Stromal cell of bone marrow (primary cell): ENCODE measurements at places on chromosomes 4 and X.

GRCh38 chr4:186727977-186728519, 4.4 kb upstream of the FAT1 start:
- DNase-seq = no peak

- DNase-seq = no peak
These were observed 34.4 kb upstream of the EFNB1 start for GRCh38 chrX:68794461-68794860.

DNA sequence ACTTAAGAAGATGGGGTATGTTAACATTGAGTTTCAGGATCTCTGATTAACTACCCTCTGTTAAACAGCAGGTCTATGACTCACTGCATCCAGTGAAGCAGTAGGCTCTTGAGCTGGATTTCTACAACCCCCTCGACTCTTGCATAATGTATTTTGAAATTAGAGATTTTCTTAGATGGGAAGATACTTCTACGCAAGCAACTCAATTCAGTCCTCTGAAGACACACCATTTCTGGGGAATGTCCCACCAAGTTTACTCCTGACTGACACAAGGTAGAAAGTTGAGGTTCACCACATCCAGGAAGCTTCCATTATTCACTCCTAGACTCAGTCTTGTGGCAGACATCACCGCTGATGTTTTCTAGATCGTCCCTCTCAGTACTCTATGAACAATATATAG, 12.9 kb downstream of the PALLD start:
- no peak for DNase-seq

- no peak for DNase-seq
These were observed 18.7 kb downstream of the NDNF start for GRCh38 chr4:121053601-121054143.

DNA sequence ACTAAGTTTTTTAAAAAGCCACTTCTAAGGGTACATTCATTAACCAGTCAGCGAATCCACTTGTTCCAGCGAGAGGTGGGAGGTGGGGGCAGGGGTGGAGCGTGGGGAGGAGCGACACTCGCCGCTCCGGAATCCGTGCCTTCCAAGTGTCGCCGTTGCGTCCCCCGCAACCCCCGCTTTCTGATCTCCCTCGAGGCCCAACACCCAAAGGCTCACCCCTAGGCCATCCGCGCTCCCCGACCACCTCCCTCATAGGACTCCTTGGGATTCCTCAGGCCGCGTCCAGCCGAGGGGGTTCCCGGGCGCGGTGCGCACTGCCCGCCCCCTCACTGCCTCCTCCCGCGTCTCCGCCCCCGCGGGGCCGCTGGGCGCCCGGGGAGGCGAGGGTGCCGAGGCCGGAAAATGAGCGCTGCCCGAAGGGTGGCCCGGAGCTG, 108.1 kb upstream of the STOX2 start:
- DNase-seq = no peak

GRCh38 chrX:11205796-11206195, 87.4 kb upstream of the AMELX start:
- DNase-seq = no peak

- DNase-seq = peak; percentile 22
These were observed 33.0 kb upstream of the KIAA0232 start for GRCh38 chr4:6749340-6750171.
